Caco-2 (cell line): ENCODE measurements at places on chromosomes 1 and 21. TPM values are rescaled to one million over a fixed set of nuclear protein-coding genes. Genes with fewer than 3 reads are reported as not detected.

DNA sequence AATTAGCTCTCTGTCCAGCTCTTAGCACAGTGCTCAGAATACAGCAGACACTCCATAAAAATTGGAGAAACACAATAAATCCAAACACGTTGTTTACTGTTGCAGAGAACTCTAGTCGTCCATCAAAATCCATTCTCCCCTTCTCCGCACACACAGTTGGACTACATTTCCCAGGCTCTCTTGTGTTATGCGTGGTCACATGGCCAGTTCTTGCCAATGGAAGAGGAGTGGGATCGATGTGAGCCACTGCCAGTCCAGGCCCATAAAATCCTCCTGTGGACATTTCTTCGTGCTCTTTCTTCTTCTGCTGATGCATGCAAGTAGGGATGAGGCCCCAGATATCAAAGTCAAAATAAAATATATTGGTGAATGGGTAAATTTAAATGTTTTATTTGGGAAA, 114.3 kb upstream of the FMN2 start:
- H3K27me3 ChIP-seq = no peaks in the 10 kb centered on the region
- no peak overlapping the region for H3K4me3 ChIP-seq
- DNase-seq = no peak
- no peaks in the 10 kb centered on the region for H3K36me3 ChIP-seq

DNA sequence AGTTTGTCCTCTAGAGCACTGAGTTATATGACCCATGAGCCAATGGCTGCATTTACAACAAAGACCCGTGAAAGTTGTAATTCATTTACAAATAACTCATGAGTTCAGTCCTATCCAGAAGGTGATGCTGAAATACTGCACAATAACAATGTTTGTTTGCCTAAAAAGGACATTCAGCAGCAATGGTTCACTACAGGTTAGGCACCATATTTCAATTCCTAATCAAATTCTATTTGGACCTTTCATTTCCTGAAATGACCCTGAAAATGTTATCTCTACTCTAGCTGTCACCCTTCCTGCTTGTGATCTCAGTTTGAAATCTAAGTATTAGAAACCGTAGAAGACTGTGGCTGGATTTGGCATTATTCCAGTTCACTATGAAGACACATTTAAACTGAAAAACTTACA, 191.2 kb upstream of the SAMSN1 start:
- H3K4me1 ChIP-seq = no peaks in the 10 kb centered on the region
- H3K27ac ChIP-seq = no peak overlapping the region
- H3K36me3 ChIP-seq = no peaks in the 10 kb centered on the region
- DNase-seq = no peak
- no peak overlapping the region for H3K4me3 ChIP-seq

DNA sequence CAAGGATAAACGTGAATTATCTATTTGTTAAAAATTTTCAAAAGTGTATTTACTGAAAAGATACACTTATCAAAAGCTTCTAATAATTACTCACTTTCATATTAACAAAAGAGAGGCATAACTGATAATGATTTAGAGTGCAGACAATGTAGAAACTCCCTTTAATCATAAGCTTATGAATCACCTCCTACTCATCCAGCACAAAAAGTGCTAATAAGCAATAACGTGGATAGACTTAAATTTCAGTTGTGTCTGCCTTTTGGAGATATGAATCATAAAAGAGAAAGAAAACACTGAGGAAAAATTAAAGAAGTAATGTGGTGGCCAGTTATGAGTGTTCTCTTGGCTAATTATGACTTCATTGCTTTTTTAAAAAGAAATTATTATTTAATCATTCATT, 827.6 kb upstream of the B3GALT2 start:
- no peak for DNase-seq
- no peak overlapping the region for H3K27ac ChIP-seq
- H3K4me3 ChIP-seq = no peak overlapping the region
- H3K27me3 ChIP-seq = no peaks in the 10 kb centered on the region
- H3K4me1 ChIP-seq = no peaks in the 10 kb centered on the region

GRCh38 chr1:246318036-246318359, 189.1 kb downstream of the SMYD3 start:
- no peaks in the 10 kb centered on the region for H3K4me1 ChIP-seq
- H3K27me3 ChIP-seq = no peaks in the 10 kb centered on the region
- H3K36me3 ChIP-seq = no peaks in the 10 kb centered on the region
- no peak for DNase-seq
- H3K27ac ChIP-seq = no peak overlapping the region

DNA sequence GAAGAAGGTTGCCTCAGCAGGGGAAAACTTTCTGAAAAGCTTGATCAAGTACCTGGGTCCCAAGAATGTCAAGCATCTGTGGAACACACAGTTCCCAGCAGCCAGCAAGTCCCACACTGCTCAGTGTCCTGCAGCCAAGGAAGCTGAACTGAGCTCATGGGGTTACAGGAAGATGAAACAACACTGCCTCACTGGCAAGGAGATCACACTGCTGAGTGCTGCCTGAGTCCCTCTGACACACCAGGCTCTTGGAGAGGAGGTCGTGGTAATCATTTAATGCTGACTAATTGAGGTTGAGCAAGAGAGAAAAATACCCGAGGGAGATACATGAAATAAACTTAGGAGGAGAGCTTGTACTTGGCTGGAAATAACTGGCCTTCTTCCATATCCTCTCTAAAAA, 75.2 kb downstream of the MPZL1 start:
- peaks cover 47% of the 10 kb centered on the region for H3K4me1 ChIP-seq
- H3K4me3 ChIP-seq = no peak overlapping the region
- H3K27me3 ChIP-seq = no peaks in the 10 kb centered on the region
- peak; percentile 56 for DNase-seq
- H3K36me3 ChIP-seq = peaks cover 4% of the 10 kb centered on the region
- H3K27ac ChIP-seq = peak overlapping the region; percentile 46

DNA sequence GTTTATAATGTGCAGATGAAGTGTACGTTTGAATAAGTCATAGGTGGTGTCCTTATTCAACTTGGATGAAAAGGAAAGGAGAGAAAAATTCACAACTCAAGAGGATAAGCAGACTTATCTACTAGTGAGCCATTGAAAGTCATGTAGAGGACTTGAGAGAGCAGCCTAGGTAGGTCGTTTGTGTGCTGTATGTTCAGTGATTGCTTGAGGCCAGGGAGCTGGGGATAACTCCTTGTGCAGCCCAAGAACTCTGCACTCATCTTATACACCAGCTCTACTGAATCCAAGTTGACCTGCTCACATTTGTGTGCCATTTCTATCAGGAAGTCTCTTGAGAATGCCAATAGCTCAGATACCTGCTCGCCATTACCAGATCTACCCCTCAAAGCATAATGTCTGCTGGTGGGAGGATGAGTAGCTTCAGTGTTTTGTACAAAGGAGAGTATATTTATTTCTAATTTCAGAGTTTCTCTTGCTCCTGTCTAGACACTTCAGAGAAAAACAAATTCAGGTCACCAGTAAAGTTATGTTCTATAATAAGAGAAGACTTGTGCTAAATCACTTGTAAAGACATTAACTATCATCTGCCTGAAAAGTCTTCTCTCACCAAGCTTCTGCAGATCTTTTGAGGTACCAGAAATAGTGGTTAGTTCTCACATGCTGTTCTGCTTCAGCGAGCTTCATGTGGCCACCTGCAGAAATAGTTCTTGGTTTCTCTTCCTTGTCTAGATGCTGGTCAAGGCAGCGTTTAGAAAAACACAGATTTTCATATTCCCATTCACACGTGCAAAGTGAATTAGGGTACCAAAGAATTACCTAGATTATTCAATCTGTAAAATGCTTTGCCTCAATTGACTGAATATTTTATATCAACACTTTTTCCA, 10.8 kb downstream of the S1PR1 start:
- H3K27me3 ChIP-seq = no peaks in the 10 kb centered on the region
- H3K27ac ChIP-seq = no peak overlapping the region
- no peaks in the 10 kb centered on the region for H3K4me1 ChIP-seq

DNA sequence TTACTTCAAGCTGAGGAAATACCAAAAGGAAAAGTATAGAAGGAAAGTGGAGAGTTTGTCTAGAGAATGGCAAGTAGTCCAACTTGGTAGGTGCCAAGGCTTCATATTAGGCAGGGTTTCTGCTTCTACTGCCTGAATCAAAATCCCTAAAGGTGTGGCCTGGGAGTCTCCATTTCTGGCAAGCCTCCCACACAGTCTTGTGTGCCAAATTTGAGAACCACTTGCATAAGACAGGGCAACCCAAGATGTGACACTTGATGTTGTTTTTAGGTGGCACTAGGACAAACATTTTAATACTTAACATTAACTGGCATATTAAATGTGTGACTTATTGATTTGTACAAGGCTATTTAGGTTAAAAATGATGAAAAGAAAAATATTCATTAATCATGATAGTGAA, 60.1 kb downstream of the ATG4C start:
- H3K36me3 ChIP-seq = no peaks in the 10 kb centered on the region
- H3K4me3 ChIP-seq = no peak overlapping the region
- no peak for DNase-seq

GRCh38 chr1:81974883-81975555, 174.3 kb downstream of the ADGRL2 start:
- no peak overlapping the region for H3K27ac ChIP-seq
- no peak for DNase-seq
- no peaks in the 10 kb centered on the region for H3K27me3 ChIP-seq
- no peaks in the 10 kb centered on the region for H3K36me3 ChIP-seq
- no peaks in the 10 kb centered on the region for H3K4me1 ChIP-seq
- no peak overlapping the region for H3K4me3 ChIP-seq

Gene RAB42
- 2.5 and 2.9 TPM in 2 replicates for total RNA-seq

Gene CRP
- total RNA-seq = not detected in 2 replicates

Gene TNFRSF9
- total RNA-seq = 0.54 and 0.91 TPM in 2 replicates

Gene SERBP1
- 182 and 192 TPM in 2 replicates for total RNA-seq
